NCI-H345 (cell line): ENCODE measurements at places on chromosomes 12 and 14.

DNA sequence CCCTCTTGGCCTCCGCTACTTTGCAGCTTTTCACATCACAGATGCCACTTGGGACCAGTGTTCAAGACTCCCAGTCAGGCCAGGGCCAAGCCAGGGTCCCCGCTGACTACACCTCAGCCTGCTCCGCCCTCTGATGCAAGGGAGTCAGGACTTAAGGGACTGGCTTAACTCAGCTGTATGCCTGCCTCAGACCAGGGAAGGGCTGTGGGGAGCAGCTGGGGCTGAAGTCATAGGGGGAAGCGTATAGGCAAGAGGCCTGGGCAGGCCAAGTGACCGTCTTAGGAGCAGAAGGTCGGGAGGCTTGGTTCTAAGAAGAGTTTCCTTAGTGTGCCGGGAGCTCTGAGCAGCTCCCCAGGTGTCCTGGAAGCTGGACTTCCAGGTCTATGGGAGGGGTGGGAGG is 21.9 kb downstream of the KDM2B start:
- DNase-seq: no peak

DNA sequence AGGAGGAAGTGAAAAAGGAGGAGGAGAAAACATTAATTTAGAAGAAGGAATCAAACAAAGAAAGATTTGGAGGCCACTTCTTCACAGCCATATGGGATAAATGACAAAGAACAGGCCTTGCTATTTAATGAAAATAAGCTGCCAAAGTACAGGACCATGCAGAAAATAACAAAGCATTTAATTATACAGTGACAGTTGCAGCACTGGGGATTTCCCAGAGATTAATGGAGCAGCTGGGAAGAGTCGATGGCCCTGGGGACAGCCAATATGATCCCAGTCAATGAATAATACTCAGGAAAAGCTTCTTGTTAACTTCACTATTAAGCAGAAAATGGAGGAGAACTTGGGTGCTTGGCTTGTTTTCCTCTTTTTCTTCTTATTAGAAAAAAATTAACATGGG is 34.6 kb downstream of the RERG start:
- DNase-seq: no peak

GRCh38 chr14:42565556-42565955 is 958.9 kb downstream of the LRFN5 start:
- DNase-seq: no peak

DNA sequence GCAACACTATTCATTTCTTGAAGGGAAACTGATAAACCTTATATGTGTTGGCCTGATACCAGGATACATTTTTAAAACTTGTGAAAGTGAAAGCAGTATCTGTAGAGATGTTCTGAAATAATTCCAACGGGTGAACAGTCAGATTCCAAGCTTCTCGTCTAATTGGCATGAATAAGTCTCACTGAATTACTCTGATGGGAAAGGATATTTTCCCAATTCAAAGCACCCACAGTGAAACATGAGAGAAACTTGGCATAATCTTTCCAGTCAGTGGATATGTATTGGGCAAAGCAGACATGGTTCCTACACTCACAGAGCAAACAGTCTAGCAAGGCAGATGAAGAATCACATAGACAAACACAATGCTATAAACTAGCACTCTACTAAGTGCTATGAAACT is 413.1 kb downstream of the MED13L start:
- DNase-seq: no peak

DNA sequence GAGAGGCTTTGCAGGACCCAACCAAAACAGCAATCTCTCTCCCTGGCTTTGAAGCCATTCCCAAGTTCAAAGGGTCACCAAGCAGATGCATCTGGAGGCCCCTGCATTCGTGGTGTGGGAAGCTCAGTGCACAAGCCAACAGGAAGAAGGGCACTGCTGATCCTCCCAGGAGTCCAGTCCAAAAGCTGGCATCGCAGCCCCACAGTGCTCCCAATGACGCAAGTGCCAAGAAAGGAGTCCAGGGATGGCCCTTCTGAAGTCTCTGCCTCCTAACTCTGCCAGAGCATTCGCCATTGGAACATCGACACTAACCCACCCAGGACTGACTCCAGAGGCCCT is 25.1 kb downstream of the PXN start:
- no peak for DNase-seq

DNA sequence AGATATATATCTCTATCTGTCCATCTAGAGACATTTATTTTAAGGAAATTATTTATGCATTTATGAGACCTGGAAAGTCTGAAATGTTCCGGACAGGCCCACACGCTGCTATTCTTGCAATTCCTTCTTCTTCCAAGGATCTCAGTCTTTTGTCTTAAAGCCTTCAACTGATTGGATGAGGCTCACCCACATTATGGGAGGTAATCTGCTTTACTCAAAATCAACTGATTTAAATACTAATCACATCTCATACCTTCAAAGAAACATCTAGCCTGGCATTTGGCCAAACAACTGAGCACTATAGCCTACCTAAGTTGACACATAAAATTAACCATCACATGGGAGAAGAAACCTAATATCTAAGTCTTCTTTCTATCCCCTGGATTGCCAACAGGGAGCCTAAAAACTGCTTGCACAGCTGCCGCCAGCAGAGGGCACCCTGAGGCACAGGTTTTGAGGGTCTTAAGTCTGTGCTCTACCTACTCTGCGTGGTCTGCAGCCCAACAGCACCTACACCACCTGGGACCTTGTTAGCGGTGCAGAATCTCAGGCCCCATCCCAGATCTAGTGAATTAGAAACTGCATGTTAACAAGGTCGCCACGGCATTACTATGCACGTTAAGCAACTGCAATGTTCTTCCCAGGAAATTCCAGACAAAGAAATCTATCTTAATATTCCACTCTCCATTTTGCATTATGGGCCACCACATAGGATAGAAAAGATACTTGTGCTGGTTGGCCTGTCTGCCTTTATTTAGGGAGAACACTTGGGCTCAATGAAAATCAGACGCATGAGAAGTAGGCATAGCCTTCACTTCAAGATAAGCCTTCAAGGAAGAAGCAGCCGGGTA is 249.7 kb downstream of the FOXG1 start:
- DNase-seq: peak; percentile 19

- no peak for DNase-seq
These were observed 107.0 kb downstream of the ARF6 start for GRCh38 chr14:49999826-50000379.

- no peak for DNase-seq
These were observed 15.7 kb upstream of the VSIG10 start for GRCh38 chr12:118119449-118119879.

DNA sequence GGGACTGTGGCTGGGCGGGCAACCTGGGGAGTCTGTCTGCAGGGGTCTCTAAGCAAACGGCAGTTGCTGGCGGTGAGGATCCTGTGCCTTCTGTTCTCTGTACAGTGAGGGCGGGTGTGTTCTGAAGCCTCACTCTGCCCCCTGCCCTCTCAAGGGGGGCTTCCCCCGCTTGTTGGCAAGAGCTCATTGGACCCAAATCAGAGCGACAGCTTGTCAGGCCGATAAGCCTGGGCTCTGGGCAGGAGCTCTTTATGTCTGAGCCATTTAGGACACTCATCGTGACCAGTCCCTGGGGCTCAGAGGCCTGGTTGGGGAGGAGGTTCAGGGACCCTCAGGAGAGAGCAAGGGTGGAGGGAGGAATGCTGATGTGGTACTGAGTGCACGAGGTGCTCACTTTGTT is 136.0 kb downstream of the TSPAN9 start:
- no peak for DNase-seq

- no peak for DNase-seq
These were observed 295.0 kb upstream of the MGAT4C start for GRCh38 chr12:86551146-86551571.

- DNase-seq: no peak
These were observed 148.5 kb downstream of the GLT1D1 start for GRCh38 chr12:129001826-129002225.

DNA sequence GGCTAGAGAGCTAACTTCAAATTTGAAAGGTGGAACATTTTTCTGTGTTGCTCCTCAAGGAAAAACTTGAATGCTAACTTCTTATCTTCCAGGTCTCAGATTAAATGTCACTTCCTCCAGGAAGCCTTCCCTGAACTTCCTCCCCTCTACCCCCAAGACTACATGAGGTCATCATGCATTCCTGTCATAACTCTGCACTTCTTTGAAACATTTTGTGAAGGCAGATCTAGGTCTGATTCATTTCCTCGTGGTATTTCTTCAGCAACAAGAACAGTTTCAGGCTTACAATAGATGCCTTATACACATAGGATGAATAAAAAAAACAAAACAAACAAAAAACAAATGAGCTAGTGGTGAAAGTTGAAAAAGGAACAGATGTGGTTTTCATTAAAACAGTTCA is 97.1 kb upstream of the SRRM4 start:
- no peak for DNase-seq

DNA sequence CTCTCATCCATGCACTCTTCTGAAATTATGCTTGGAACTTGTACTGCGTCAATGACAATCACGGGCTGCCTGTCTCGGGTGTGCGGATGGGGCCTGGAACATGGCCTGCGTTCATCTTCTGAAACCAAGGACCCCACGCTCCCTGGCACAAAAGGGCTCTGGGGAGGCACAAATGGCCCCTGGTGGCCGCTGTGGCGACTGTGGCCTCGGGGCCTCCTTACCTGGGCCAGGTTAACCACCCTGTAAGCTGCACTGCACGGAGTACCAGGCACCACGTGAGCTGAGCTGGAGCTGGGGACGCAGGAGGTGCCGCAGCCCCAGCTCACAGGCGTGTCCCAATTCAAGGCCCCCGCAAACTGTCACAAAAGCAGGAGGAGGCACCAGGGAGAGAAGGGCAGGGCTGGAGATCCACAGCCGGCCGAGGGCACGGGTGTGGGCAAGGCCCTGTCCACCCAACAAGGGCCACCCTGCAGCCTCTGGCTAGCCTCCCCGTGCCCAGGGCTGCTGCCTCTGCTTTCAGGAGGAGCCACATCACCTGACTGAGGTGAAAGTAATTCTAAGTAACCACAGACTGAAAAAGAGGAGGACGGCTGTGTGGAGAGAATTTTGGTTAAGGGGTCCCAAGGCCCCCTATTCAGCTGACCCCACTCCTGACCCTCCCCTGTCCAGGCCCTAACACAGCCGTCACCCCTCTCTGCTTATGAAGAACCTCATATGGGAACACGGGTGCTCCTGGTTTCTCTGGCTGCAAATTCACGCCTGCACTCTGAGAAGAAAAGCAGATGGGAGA is 61.1 kb upstream of the GALNT9 start:
- DNase-seq: no peak

GRCh38 chr12:116502989-116503496 is 56.1 kb upstream of the MAP1LC3B2 start:
- no peak for DNase-seq

- no peak for DNase-seq
These were observed 7.8 kb downstream of the CRACR2A start for GRCh38 chr12:3745152-3745551.

DNA sequence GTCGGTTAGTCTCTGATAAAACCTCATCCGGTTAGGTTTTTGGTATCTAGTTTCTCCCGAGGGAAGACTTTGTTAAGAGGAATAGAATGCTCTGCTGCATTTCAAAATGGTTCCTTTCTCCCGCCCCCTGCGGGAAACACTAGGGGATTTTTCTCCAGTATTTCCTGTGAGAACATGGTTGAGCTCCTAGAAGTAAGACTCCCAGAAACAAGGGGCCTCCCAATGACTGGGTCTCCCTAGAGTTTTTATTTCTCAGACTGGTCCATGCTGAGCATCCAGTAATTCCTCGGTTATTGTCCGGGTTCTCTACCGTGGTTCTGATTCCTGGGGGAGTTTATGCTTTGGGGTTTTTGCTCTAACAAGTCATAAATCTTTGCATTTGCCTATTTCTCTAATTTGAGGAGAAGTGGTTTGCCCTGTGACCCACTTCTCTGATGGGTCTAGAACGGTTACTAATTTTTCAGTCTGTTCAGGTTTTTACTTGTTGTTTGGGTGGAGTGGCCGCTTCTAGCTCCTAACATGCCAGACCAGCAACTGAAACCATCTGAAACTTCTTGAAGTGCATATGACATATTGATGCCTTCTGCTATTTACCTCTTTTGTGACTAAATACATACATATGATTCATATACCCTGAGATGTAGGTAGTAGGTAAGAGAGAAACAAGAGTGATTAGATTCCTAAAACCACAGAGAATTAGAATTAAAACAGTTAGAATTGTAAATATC is 25.1 kb downstream of the TESPA1 start:
- DNase-seq: no peak

DNA sequence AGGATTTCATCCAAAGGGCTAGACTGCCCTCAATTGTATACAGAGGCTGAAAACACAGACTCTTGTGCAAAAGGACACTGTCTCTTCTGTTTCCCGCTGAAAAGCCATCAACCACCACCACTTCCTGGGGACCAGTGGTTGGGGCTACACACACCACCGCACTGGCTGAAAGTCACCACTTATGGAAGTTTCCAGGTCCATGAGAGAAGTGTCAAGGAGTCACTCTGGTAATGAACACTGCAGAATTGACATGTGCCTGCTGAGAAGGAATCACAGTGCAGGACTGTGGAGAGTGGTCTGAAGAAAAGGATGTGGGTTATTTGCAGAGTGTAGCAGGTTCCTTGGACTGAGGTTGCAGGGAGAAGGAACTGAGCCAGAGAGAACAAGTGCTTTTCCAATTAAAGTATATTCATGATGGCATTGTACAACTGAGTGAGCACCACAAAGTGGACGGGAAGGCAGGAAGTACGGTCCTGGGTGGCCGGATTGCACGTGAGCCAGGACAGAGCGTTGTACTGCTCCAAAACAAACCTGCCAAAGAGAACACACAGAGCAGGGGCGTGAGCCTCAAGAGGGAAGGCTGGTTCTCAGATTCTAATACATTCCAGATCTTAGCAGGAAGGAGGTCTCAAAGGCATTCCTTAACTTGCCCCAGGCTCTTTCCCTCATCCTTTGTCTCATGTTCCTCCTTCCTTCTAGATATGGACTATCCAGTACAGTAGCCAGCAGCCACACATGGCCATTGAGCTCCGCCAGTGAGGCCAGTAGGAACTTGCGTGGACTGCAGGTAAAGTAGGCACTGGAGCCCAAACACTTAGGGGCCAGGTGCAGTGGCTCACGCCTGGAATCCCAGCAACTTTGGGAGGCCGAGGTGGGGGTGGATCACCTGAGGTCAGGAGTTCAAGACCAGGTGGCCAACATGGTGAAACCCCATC is 316.4 kb downstream of the MED13L start:
- no peak for DNase-seq

GRCh38 chr12:125183187-125184067 is 118.2 kb downstream of the AACS start:
- peak; percentile 83 for DNase-seq

- DNase-seq: no peak
These were observed 109.7 kb downstream of the ANO4 start for GRCh38 chr12:100904270-100904669.

GRCh38 chr14:57364659-57365450 is 25.5 kb upstream of the NAA30 start:
- no peak for DNase-seq

- peak; percentile 85 for DNase-seq
These were observed 24.3 kb downstream of the MVK start for GRCh38 chr12:109597795-109598427.

- DNase-seq: no peak
These were observed 58.0 kb upstream of the GSC start for GRCh38 chr14:94827711-94828447.
